SK-MEL-5 (cell line): ENCODE measurements at places on chromosomes 6 and 20. TPM values are rescaled to one million over a fixed set of nuclear protein-coding genes. Genes with fewer than 3 reads are reported as not detected.

Gene OR2J1
- not detected in 2 replicates for total RNA-seq

- no peak for DNase-seq
Measured at GRCh38 chr20:62523473-62524203, 47.8 kb upstream of the GATA5 start.

- DNase-seq: peak; percentile 54
Measured at GRCh38 chr6:18260448-18261106, 3.8 kb downstream of the DEK start.

- no peak for DNase-seq
Measured at GRCh38 chr6:6927521-6928361, 180.0 kb upstream of the RREB1 start.

GRCh38 chr20:46291401-46291800, 16.9 kb downstream of the CDH22 start:
- DNase-seq: no peak

DNA sequence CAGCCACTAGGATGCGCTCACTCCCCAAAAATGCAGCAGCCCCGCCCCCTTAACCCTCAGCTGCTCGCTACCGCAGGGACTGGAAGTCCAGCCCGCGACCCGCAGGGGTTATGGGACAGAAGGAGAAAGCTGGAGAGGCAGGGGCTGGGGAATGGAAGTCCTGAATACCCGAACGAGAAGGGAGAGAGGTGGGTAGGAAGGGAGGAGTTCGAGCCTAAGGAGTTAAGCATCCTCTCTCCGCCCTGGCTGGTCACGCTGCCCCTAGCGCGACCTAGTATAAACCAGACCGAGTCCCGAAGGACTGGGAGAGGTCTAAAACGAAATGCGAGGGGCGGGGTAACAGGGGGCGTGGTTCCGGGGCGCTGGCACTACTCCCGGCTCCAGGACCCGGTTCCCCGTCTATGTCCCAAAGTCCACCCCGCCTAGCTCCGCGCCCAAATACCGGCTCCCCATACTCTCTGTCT, 448 bp upstream of the DDAH2 start:
- peak; percentile 83 for DNase-seq

Gene GHRH
- total RNA-seq: not detected in 2 replicates

Gene ADTRP
- not detected in 2 replicates for total RNA-seq

DNA sequence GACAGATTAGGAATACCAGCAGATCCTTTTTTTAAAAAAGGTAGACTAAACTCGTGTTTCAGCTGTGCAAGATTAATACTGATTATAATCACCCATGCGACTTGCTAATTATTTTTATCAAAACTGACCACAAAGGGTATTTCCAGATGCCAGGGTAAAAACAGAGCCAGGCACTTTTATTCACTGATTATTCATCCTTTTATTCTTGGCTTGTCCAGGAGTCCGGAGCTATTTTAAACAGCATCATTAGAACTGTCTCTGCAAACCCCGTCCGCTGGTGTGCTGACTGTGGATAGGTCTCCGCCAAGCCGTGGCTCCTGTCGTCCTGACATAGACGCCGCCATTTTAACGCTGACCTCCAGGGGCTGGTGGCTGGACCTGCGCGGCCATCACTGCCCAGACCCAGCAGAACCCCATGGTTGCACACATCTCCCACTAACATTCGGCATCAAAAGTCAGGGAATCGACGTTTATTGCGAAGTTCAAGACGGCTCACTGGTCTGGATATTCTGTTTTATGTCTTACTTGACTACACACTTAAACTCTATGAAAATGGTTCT, 364.8 kb downstream of the THBS2 start:
- no peak for DNase-seq

Gene DEFB132
- total RNA-seq: not detected in 2 replicates

Gene TRIM10
- not detected in 2 replicates for total RNA-seq

Gene KCNS1
- total RNA-seq: 1.1 and 1.7 TPM in 2 replicates

Gene CLPSL1
- total RNA-seq: not detected in 2 replicates

Gene PRSS16
- total RNA-seq: 4.9 and 5.2 TPM in 2 replicates
